ENCODE measurements at places on chromosomes 3 and 15.
A peak's percentile ranks its signal among the peaks of the same experiment; 100 is the strongest.

GRCh38 chr3:16298891-16299290 is 33.9 kb downstream of the OXNAD1 start:
- DNase-seq = no peak

DNA sequence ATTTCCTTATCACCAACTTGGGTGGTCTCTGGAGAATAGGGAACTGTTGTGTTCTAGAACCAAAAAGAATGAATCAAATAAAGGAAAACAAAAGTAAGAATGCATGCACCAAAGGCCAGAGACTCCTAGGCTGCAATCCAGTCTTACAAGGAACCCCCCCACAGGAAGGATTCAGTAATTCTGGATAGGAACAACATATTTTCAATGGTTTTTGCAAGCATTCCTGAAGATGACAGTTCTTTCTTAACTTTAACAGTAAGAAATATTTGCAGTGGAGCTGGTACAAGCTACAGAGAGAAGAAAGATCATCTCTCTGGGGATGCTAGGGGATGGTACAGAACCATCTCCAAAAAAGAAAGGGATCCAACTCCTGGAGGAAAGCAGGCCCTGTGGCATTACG is 116.2 kb upstream of the CHRM5 start:
- DNase-seq = no peak

GRCh38 chr3:30320392-30320791 is 286.0 kb upstream of the TGFBR2 start:
- DNase-seq = peak; percentile 13

- DNase-seq = no peak
Observed at GRCh38 chr3:38826001-38826400, 10.0 kb upstream of the SCN10A start.

DNA sequence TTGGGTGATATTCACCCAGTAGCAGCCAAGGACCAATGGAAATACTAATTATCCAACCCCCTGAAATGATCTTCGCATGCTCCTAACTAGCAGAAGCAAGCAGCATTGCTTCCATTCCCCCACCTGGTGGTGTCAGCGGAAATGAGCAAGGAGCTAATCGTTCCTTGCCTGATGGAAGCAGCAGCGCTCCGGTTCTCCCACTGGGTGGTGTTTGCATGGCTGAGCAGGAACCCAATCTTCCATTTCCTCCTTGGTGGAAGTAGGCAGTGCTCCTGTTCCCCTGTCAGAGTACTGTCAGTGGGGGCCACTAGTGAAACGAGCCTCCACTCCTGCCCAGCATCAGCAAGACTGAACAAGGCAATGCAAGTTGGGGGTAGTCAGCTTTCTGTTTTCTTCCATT is 311.5 kb downstream of the CACNA2D3 start:
- DNase-seq = no peak

DNA sequence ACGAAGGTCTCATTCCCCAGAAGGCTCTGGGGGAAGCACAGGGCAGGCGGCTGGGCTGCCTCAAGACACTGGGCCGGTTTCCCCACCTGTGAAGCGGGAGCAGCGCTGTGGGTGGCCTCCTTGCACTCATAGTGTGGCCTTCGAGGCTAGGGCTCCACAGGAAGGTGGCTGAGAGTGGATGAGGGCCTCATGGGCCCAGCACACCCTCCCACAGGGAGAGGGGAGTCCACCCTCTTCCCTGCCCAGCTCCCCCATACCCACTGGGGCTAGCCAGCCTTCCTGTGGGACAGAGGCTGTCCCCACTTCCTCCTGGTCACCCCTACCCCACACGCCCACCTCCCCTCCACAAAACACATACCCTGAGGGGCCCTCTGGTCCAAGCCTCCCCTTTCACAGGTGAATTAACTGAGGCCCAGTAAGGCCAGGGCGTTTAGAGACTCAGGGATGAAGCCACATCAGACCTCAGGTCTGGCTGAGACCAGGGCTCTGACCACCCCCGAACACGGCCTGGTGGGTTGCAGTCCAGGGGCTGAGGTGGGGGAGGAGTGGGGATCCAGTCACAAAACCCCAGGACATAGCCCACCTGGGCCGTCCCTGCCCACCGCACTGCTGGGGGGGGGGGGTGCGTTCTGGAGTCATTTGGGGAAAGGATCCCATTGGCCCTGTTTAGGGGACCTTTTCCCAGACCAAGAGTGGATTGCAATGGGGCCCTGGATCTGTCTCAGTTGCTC is 1.1 kb downstream of the ANPEP start:
- no peak for DNase-seq

GRCh38 chr15:58474741-58475323 is 43.0 kb downstream of the LIPC start:
- no peak for DNase-seq

- DNase-seq = no peak
Observed at GRCh38 chr3:12513694-12514446, 29.6 kb downstream of the TSEN2 start.

DNA sequence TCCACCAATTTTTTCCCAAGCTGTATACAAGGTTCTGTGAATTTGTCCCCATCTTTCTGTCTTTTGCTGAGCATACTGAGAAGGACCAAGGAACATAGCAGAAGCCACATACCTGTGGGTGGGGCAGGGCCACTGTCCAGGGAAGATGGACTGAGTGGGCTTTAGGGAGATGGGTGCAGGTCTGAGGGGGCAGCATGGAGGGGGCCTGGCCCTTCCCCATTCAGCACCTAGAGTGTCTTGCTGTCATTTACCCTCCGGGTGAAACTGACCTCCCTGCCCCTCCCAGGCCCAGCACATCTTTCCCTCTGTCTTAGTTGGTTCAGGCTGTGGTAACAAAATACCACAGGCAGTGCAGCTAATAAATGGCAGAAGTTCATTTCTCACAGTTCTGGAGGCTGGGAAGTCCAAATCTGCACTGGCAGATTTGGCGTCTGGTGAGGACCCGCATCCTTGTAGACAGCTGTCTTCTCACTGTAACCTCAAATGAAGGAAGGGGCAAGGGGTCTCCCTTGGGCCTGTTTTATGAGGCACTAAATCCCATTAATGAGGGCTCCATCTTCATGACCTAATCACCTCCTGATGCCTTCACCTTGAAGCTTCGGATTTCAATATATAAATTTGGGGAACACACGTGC is 180.0 kb upstream of the SMAD3 start:
- DNase-seq = no peak

DNA sequence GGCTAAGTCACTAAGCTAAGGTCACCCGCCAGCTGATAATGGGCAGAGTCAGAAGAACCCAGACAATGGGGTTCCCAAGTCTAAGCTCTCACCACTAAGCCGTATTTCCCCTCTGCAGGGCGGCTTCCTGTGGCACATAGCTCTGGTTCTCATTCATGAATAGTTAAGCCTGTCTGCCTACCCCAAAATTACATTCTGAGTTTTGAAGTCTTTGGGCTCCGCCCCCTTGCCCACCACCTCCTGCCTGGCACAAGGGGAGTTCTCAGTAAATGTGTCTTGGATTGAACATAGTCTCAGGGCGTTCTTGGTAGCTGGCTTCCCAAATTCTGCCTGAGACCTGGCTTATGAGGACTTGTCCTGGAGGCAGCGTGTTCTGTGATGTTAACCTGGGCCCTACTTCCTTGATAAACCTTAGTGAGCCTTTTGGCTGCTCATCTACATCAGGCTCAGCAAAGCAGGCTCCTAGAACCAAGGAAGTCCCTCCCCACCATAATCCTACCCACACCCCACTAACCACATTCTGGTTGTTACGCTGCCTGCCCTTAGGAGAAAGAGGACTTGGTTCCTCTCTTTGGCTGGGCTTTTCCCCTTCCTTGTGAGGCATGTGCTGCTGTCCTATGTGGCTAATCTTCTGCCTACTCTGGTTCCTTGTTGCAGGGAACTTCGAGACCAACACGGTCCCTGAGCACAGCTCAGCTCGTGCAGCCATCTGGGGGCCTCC is 54.9 kb downstream of the STARD5 start:
- no peak for DNase-seq

GRCh38 chr15:42785569-42785968 is 48.6 kb upstream of the CDAN1 start:
- no peak for DNase-seq

DNA sequence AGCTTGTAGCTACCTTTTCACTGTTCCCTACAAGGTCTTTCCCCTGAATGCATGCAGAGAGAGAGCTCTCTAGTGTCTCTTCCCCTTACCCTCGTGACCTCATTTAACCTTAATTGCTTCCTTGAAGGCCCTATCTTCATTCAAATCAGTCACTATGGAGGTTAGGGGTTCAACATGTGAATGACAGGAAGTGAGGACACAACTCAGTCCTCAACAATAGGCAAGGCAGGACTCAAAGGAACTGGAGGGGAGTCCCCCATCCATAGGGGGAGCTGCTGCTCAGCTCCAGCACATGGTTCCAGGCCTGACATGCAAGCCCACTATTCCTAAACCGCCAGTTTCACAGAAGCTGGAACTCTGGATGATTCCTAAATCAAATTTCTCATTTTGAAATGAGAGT is 33.8 kb upstream of the GYG1 start:
- peak; percentile 5 for DNase-seq

GRCh38 chr3:46236294-46237054 is 5.8 kb upstream of the CCR3 start:
- no peak for DNase-seq

DNA sequence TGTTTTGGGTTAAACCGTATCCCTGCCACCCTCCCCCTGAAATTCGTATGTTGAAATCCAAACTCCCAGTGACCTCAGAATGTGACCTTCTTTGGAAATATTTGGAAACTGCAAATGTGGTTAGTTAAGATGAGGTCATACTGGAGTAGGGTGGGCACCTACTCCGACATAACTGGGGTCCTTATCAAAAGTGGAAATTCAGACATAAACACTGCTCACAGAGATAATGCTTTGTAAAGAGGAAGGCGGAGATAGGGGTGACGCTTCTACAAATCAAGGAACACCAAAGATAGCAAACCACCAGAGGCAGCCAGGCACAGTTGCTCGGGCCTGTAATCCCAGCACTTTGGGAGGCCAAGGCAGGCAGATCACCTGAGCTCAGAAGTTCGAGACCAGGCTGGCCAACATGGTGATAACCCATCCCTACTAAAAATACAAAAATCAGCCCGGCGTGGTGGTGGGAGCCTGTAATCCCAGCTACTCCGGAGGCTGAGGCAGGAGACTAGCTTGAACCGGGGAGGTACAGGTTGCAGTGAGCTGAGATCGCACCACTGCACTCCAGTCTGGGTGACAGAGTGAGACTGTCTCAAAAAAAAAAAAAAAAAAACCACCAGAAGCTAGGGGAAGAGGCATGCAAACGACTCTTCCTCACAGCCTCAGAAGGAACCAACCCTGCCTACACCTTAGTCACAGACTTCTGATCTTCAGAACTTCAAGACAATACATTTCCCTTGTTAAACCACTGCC is 51.1 kb upstream of the CHD2 start:
- DNase-seq = no peak

- DNase-seq = no peak
Observed at GRCh38 chr15:63915873-63916771, 82.4 kb upstream of the HERC1 start.

- DNase-seq = no peak
Observed at GRCh38 chr3:119352034-119352609, 57.9 kb downstream of the ARHGAP31 start.

DNA sequence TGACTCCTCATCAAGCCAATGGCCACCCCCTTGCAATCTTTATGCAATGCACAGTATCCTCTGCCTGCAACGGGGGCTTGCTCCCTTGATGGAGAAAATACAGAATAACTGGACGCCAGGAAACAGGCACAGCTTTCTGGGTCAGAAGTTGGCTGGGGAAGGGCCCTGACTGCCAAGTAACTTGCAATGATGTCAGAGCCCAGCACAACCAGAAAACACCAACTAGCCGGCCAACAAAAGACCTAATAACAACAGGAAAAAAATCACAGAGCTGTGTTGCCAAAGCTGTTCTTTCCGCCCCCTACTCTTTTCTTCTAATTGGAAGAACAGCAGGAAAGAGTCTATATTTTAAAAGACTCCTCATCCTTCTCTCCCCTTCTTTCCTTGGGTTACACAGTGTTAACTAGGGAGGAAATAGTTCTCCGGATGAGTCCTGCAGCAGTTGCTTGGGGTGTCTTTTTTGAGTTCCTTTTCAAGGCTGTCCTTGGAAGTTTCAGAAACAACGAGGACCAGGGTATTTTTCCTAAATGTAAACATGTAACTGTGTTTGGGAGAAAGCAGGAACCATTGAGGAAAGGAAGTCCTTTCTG is 1.4 kb upstream of the SEMA6D start:
- DNase-seq = no peak
